SK-N-SH (cell line): ENCODE measurements at places on chromosomes 5 and 9.
A peak's percentile ranks its signal among the peaks of the same experiment; 100 is the strongest.

GRCh38 chr9:88593537-88594185 lies 58.7 kb downstream of the NXNL2 start:
- peak; percentile 62 for DNase-seq
- H3K27ac ChIP-seq: no peak overlapping the region
- H3K36me3 ChIP-seq: no peaks in the 10 kb centered on the region
- H3K4me1 ChIP-seq: no peaks in the 10 kb centered on the region
- no peaks in the 10 kb centered on the region for H3K27me3 ChIP-seq

DNA sequence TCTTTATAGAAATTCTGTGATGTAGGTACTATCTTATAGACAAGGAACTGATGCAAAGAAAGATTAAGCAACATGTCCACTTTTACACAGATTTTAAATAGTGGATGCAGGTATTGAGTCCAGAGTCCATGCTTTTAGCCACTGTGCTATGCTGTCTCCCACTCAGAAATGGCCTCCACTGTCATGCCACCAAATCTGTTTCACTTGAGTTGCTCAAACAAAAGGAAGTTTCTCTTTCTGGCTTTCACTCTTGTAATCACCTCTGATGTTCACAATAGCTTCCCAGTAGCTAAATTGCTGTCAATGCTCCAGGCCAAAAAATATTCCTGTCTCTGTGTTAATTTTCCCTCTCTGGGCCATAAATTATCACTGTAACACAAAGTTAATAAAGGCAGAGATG lies 77.0 kb upstream of the RASA1 start:
- no peaks in the 10 kb centered on the region for H3K4me1 ChIP-seq
- H3K27ac ChIP-seq: no peak overlapping the region
- no peak for DNase-seq
- H3K27me3 ChIP-seq: no peaks in the 10 kb centered on the region
- no peak overlapping the region for H3K4me3 ChIP-seq

GRCh38 chr9:16315720-16316119 lies 554.8 kb downstream of the BNC2 start:
- H3K36me3 ChIP-seq: no peaks in the 10 kb centered on the region
- no peaks in the 10 kb centered on the region for H3K4me1 ChIP-seq
- no peak overlapping the region for H3K27ac ChIP-seq

DNA sequence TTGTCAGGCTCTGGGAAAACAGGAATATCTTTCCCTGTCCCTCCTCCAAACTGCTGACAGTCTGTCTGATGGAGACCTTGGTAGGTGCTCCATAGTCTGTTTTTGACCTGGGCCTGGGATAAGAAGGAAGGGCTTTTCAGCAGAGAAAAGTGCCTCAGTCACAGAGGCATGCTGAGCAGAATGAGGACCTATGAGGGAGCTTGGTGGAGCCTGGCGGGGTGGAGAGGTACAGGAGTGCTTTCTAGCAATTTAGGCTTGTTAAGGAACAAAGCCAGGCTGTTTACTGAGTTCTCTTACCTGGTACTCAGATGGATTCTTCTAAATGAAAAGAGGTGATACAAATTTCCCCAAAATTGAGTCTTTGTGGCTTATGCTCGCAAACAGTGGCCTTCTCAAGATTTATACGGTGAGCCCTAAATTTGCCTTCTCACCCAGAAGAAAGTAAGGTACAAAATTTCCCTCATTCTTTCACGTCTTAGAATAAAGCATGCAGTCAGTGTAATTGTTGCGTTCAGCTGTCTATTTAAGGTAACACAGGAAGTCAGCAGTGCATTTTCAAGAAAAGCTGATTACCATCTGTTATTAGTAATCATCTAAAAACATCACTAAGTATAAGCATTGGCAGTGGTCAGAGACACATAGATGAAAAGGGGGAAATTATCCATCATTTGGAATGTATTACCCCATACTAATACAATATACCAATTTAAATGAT lies 28.6 kb upstream of the IL13 start:
- no peak for DNase-seq
- H3K36me3 ChIP-seq: peaks cover 21% of the 10 kb centered on the region
- no peak overlapping the region for H3K4me3 ChIP-seq
- H3K27ac ChIP-seq: no peak overlapping the region
- no peaks in the 10 kb centered on the region for H3K4me1 ChIP-seq
- no peaks in the 10 kb centered on the region for H3K27me3 ChIP-seq

DNA sequence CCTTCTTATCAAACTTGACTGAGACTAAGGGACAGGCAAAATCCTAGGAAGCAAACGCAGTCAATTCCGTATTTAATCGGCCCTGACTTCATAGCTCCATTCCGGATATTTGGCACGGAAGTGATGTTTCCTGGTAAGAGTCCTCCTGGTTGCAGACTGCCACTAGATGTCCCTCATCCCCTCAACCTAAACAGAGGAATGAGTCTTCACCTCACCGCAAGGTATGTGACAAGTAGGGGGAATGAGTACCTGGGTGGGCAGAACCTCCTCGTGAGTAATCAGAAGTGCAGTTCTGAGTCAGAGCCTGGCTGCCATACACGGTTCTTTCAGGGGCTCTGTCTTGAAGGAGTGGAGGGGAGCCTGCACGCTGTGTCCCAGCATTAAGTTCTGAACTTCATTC lies 173.6 kb downstream of the MUSK start:
- H3K4me1 ChIP-seq: no peaks in the 10 kb centered on the region; the same call in 1 of the 2 replicates
- DNase-seq: no peak
- no peak overlapping the region for H3K4me3 ChIP-seq
- H3K36me3 ChIP-seq: no peaks in the 10 kb centered on the region

GRCh38 chr9:7844242-7844641 lies 44.7 kb upstream of the DMAC1 start:
- no peak overlapping the region for H3K27ac ChIP-seq
- no peaks in the 10 kb centered on the region for H3K36me3 ChIP-seq
- peak; percentile 9 for DNase-seq

- no peaks in the 10 kb centered on the region for H3K4me1 ChIP-seq
- H3K27ac ChIP-seq: no peak overlapping the region
- H3K4me3 ChIP-seq: no peak overlapping the region
- H3K36me3 ChIP-seq: peaks cover 11% of the 10 kb centered on the region
- no peak for DNase-seq
- no peaks in the 10 kb centered on the region for H3K27me3 ChIP-seq
Observed at GRCh38 chr5:176466245-176466871, 18.2 kb downstream of the FAF2 start.

DNA sequence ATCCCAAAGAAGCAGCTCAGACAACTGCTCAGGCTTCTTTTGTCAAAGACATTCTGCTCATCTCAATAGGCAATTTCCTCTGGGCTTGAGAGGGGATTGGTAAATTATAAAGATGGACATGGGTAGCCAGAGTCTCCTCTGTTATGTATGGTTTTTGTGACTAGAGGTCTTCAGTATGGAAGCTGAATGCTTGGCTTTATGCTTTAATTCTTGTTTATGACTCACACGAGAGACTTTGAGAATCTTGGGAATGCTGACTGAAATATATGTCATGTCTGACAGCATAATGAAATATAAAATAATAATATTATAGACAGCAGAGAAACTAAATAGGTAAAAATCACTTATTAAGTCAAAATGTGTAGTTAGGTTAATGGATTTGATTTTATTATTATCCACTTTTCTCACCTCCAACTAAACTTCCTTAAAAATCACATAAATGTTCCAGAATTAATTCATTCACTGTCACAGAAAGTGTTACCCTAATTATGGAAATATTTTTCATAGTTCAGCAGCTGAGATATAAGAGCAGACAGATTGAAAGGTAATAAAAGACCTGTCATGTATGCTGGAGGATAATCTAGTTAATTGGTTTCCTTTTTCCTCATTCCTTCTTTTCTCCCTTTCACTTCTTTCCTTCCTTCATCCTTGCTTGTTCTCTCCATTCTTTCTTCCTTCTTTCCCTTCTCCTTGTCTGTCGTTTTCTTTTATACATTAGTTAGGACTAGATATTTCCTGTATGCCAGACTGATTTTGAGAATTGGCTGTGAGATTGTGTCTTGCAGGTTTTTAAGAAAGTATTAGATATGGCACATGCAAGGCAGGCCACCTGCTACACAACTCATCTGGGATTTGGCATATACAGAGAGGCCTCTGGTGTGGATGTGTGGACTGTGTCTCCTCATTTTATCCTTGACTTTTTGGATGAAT lies 1866.1 kb upstream of the NUDT12 start:
- H3K27me3 ChIP-seq: no peaks in the 10 kb centered on the region
- no peaks in the 10 kb centered on the region for H3K4me1 ChIP-seq
- H3K27ac ChIP-seq: no peak overlapping the region

GRCh38 chr9:122402403-122402871 lies 31.6 kb downstream of the PTGS1 start:
- no peaks in the 10 kb centered on the region for H3K27me3 ChIP-seq
- H3K36me3 ChIP-seq: no peaks in the 10 kb centered on the region
- peaks cover 12% of the 10 kb centered on the region for H3K4me1 ChIP-seq
- no peak overlapping the region for H3K4me3 ChIP-seq
- H3K27ac ChIP-seq: no peak overlapping the region

DNA sequence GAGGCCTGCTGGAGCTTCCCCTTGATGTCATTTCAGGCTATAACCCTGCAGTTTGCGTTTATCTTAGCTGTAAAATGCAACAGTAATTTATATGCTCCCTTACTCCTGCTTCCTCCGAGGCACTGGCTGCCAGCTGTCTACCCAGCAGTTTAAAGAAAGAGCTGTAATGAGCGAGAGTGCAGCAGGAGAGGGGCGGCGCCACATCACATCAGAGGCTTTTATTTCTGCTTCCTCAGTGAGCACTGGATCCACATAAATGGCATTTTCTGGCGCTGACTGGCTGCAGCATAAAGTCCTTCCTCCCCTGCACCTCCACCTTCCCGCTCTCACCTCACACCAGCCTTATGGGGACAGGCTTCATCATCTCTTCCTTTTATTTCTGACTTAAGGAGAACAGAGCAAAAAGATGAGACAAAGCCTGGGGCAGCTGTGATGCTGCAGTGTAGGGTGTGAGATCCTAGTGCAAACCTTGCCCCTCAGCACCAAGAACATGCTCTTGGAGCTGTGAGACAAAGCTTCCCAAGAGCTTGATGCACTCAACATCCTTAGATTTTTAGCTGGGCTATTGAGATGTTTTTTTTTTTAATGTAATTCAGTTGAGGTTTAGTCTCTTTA lies 829.6 kb upstream of the ZNF608 start:
- H3K4me1 ChIP-seq: peaks cover 14% of the 10 kb centered on the region
- H3K27me3 ChIP-seq: no peaks in the 10 kb centered on the region
- no peak overlapping the region for H3K27ac ChIP-seq
- H3K4me3 ChIP-seq: no peak overlapping the region

- no peak for DNase-seq
- H3K27me3 ChIP-seq: no peaks in the 10 kb centered on the region
- no peak overlapping the region for H3K27ac ChIP-seq
- H3K4me1 ChIP-seq: peaks cover 48% of the 10 kb centered on the region; the same call in 1 of the 2 replicates
- H3K36me3 ChIP-seq: no peaks in the 10 kb centered on the region
- no peak overlapping the region for H3K4me3 ChIP-seq
Observed at GRCh38 chr5:178531786-178532185, 58.4 kb downstream of the COL23A1 start.

DNA sequence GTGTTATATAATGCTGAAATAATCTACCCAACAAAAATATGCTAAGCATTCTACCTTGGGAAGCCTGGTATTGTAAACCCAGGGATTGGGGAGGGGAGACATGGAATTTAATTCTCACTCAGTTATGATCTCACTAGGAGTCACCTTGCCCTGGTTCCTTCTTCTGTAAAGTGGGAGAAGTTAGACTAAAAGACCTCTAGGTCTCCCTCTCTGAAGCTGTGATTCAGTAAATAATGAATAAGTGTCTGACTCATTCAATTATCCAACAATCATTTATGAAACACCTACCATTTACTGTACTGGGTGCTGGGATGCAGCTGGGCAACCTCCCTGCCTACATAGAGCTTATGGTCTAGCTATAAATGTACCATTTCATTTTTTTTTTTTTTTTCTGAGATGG lies 20.2 kb upstream of the SPARC start:
- no peak overlapping the region for H3K4me3 ChIP-seq
- H3K36me3 ChIP-seq: no peaks in the 10 kb centered on the region
- H3K4me1 ChIP-seq: no peaks in the 10 kb centered on the region
- H3K27ac ChIP-seq: no peak overlapping the region
- no peaks in the 10 kb centered on the region for H3K27me3 ChIP-seq
- DNase-seq: no peak

GRCh38 chr5:125785407-125785806 lies 637.8 kb upstream of the GRAMD2B start:
- no peaks in the 10 kb centered on the region for H3K27me3 ChIP-seq
- DNase-seq: no peak
- H3K27ac ChIP-seq: no peak overlapping the region
- no peak overlapping the region for H3K4me3 ChIP-seq
- no peaks in the 10 kb centered on the region for H3K36me3 ChIP-seq

DNA sequence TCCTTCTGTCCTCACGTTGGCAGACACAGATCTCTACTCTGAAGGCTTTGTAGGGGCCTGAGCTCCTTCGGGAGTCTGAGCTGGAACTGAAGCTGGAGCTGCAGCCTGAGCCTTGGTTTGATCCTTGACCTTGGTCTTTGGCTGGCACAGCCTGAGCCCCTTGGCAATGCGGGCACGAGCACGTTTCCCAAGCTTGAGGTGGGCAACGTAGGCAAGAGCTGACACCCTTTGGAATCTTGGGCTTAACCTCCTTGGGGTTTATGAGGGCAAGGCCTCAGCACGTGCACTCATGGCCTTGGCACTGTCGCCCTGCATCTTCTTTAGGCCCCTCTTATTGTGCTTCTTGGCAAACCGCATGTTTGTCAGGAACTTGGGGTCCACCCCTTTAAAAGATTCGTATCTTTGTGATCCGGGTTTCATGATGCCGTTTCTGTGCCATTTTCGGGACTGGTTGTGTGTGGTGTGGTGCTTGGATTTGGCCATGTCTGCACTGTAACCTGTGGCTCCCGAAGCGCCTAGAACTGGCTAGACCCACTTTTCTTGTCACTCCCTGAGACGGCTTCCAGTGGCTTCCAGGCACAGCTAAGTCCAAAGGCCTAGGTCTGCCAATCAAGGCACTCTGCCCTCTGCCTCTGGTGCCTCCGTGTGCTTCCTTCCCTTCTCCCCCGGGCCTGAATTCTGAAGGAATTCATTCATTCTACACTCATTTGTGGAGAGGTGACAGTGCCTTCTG lies 1.4 kb downstream of the SUSD1 start:
- H3K27ac ChIP-seq: no peak overlapping the region
- no peaks in the 10 kb centered on the region for H3K4me1 ChIP-seq
- H3K27me3 ChIP-seq: no peaks in the 10 kb centered on the region
- no peak for DNase-seq

DNA sequence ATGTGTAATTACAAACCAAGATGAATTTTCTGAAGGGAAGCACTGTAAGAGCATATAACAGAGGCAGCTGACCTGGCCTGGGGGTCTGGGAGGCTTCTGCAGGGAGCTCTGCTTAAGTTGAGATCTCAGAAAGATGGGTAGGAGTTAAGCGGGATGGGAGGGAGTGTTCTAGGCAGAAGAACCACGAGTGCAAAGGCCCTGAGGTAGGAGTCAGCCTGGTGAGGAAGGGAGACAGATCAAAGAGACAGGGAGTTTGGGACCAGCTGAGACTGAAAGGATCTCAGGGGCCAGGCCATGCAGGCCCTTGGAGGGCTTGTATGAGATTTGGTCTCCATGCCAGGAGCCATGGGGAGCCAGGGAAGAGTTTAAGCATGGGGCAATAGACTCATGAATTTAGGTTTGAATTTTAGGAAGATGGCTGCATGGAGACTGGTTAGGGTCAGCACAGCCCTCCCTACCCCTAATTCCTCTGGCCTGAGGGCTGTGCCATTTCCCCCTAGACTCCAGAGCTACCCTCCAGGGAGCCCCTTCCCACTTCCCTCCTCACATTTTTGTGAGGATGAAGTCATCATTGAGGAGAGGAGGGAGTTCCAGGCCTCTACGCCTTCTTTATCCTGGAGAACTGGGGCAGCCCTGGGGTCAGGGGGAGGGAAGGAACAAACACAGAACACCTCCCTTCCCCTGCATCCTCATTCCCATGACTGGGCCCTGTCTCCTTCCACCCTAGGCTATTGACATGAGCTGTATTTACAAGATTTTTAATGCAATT lies 4.8 kb upstream of the ARAP3 start:
- no peak overlapping the region for H3K27ac ChIP-seq
- no peak overlapping the region for H3K4me3 ChIP-seq
- H3K36me3 ChIP-seq: no peaks in the 10 kb centered on the region
- peaks cover 4% of the 10 kb centered on the region; the same call in 1 of the 2 replicates for H3K4me1 ChIP-seq
- DNase-seq: no peak
